Stomach (tissue), 19 donors: ENCODE measurements at places on chromosomes 1 and 21. TPM values are rescaled to one million over a fixed set of nuclear protein-coding genes. Genes with fewer than 3 reads are reported as not detected.

SNRPE gene
- total RNA-seq: 470 TPM

PTCH2 gene
- total RNA-seq: 1.8 TPM

MIXL1 gene
- total RNA-seq: not detected

IGSF3 gene
- total RNA-seq: 25.7 TPM

DNAI4 gene
- not detected for total RNA-seq

MRPL55 gene
- 18.7 TPM for total RNA-seq

IFFO2 gene
- 7.7 TPM for total RNA-seq

DIO1 gene
- total RNA-seq: not detected

PDZK1 gene
- total RNA-seq: 5.1 TPM

ERO1B gene
- total RNA-seq: 3.2 TPM

KRTAP12-2 gene
- total RNA-seq: not detected

CSMD2 gene
- 0.45 TPM for total RNA-seq

LDLRAD1 gene
- total RNA-seq: not detected

OR2T33 gene
- not detected for total RNA-seq

SETDB1 gene
- total RNA-seq: 56.0 TPM

DDR2 gene
- 73.1 TPM for total RNA-seq

FMO3 gene
- total RNA-seq: 2.3 TPM

SAMD11 gene
- total RNA-seq: 9.8 TPM

CHIA gene
- 8.8 TPM for total RNA-seq

RSPO1 gene
- total RNA-seq: 0.87 TPM

CNTN2 gene
- 2.2 TPM for total RNA-seq

SPRR3 gene
- total RNA-seq: not detected

VANGL1 gene
- 5.8 TPM for total RNA-seq

LAMB3 gene
- total RNA-seq: 105 TPM
